ENCODE measurements at places on chromosomes 7 and 10. TPM values are rescaled to one million over a fixed set of nuclear protein-coding genes. Genes with fewer than 3 reads are reported as not detected.

LRIT1 gene
- total RNA-seq: not detected

GRCh38 chr7:29189743-29190201 is 4.8 kb upstream of the CHN2 start:
- DNase-seq: peak; percentile 40

DOCK1 gene
- 43.3 TPM for total RNA-seq

OR2A42 gene
- not detected for total RNA-seq

DNA sequence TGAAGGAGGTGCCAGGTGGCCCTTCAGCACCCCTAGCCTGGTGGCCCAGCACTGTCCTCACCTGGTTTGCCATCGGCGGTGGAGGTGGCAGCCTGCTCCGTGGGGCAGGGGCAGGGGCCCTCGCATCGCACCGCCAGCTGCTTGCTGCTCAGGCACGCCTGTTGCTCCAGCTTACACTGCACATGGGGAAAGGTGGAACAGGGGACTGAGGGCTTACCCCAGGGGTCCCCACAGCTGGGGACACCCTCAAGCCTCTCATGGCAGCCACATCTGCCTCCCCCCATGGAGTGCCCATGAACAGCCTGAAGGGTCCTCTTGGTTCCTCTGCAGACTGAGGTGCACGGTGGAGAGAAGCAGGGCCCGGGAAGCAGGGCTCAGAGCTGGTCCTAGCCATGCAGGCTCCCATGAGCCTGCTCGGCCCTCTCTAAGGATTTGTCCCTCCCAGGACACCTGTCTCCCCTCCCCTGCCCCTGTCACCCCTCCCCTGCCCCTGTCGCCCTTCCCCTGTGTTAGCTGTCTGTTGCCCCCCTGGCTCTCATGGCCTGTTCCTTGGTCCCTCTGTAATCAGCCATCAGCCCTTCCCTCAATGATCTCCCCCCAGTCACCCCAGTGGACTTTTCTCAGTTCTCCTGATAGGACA is 20.1 kb downstream of the SPOCK2 start:
- no peak for DNase-seq

OR6V1 gene
- total RNA-seq: not detected

DNA sequence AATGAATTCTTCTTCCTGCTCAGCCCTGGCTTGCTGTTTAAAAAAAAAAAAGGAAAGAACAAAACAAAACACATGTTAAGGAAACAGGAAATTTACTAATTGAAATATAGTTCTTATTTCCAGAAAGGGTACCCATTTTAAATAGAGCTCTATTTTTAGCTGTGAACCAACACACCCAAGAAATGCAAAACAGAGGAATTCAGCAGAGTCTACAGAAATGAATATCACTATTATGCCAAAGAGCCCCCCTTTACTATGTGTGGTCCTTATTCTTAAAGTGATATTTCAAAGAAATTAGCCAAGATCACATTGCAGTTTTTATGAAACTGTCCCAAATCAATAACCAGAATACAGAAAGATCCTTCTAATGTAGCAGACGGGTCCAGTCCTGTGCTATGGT is 53.7 kb downstream of the CCDC6 start:
- no peak for DNase-seq

GRCh38 chr10:70926226-70927000 is 38.0 kb upstream of the PCBD1 start:
- no peak for DNase-seq

EPHA1 gene
- not detected for total RNA-seq

STEAP1B gene
- not detected for total RNA-seq

GRCh38 chr7:128727239-128727638 is 11.9 kb upstream of the CALU start:
- DNase-seq: no peak

SPDYE3 gene
- not detected for total RNA-seq

RBP4 gene
- 188 TPM for total RNA-seq

- no peak for DNase-seq
These were observed 540.1 kb downstream of the PTPRN2 start for GRCh38 chr7:158047391-158048059.

GRCh38 chr10:89351412-89351779 is 23.6 kb downstream of the IFIT3 start:
- DNase-seq: no peak

DNA sequence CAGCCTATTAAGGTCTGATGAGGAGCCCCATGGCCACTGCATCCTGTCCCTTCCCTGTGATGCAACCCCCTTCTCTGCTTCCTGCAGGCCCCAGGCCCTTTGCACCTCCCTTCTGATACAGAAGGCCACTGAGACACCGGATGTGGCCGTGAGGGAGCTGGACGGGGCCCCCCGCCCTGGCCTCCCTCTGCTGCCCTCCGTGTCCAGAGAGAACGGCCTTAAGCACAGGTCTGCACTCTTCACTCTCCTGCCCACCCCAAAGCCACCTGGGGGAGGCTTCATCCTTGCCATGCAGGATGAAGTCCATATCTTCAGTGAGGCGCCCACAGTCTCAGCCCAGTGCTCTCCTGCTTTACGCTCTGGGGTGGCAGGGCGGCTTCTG is 86.9 kb upstream of the GNA12 start:
- no peak for DNase-seq

WIPF3 gene
- 0.19 TPM for total RNA-seq

PDLIM1 gene
- 175 TPM for total RNA-seq

GRCh38 chr7:12699299-12699698 is 11.9 kb downstream of the ARL4A start:
- DNase-seq: no peak

- no peak for DNase-seq
These were observed 4.7 kb downstream of the MTERF1 start for GRCh38 chr7:91875851-91876250.

ZNF804B gene
- total RNA-seq: not detected

NCF1 gene
- total RNA-seq: 3.2 TPM

TMEM270 gene
- total RNA-seq: not detected

C7orf57 gene
- total RNA-seq: 0.24 TPM

DNA sequence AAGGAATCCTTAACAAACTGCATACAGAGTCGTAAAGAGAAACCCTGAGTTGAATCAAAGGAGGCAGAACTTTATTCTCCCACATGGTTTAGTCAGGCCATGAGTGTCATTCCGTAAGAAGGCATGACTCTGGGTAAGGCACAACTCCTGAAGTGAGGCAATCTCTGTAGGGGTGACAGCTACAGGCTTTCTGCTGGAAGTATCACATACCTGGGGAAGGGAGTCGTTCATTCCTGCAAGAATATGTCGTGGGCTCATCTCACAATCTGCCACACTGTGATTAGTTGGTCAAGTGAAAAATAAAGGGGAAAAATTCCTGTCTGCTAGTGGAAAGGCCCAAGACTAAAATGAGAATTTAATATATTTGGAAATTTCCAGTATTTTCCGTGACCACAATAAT is 392.6 kb downstream of the POM121L12 start:
- no peak for DNase-seq

NANOS1 gene
- total RNA-seq: 1.6 TPM

DNA sequence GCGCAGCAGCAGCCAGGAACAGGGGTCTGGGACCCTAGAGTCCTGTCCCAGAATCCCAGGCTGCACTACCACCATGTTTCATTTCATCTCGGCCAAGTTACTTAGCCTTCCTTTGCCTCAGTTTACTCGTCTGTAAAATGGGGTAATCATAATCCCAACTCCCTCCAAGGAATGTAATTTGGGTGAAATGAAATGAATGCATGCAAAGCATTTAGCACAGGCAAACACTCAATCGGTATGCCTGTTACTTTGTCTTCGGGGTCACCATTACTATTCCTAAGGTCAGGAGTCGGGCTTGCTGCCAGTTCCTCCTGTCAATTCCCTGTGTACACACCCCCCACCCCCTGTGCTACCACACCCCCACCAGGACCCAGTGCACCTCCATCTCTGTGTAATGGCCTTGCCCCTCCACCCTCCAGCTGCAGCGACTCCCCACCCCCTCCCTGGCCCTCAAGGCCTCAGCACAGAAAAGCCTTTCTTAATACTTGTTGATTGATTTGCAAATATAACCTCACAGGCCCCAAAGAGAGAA is 1.7 kb downstream of the TNS3 start:
- no peak for DNase-seq

COL26A1 gene
- total RNA-seq: not detected

DNA sequence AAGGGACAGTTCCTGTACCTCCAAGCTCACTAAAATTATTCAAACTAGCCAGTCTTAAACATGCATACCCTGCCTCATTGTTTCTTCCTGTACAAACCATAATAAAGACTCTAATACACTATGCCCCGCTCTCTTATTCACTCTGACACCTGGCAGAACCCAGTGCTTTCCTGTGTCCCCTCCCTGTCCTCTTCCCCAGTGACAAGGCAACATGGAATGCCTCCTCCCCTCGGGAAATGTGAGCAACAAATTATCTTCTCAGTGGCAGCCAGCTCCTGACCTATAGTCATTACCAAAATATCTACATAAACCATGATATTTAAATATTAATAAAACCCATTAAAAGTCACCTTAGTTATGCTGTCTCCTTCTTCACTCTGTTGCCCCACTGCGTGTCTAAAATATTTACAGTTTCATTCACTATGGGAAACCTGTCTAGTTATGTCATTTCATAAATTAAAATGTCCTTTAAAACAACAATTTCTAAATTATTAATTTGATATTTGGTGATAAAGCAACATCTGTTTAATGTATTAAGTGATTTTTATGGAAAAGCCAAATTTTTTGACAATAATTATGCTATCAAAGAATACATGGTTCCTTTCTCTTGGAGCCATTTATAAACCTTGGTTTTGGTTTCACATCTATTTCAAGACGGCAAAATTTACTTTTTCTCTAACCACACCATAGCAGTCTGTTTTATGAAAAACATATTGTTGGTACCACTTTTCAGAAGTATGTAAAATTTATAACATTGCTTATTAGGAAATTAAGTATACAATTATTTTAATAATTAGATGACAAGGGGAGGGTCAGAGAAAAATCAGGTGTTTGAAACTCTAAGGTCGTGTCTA is 1355.2 kb downstream of the XPNPEP1 start:
- DNase-seq: no peak

ASZ1 gene
- not detected for total RNA-seq

C1QL3 gene
- total RNA-seq: not detected

GRCh38 chr7:82685214-82685613 is 241.6 kb upstream of the CACNA2D1 start:
- DNase-seq: no peak

GRCh38 chr7:150685219-150686029 is at the start of gene GIMAP2:
GIMAP2 (plus strand) TSS chr7:150685706; CDS start chr7:150687060, 1,354 bp downstream.
- no peak for DNase-seq

Data from omental fat pad (tissue), 4 donors.